HT1080 (cell line): ENCODE measurements at places on chromosomes 16 and 17.

DNA sequence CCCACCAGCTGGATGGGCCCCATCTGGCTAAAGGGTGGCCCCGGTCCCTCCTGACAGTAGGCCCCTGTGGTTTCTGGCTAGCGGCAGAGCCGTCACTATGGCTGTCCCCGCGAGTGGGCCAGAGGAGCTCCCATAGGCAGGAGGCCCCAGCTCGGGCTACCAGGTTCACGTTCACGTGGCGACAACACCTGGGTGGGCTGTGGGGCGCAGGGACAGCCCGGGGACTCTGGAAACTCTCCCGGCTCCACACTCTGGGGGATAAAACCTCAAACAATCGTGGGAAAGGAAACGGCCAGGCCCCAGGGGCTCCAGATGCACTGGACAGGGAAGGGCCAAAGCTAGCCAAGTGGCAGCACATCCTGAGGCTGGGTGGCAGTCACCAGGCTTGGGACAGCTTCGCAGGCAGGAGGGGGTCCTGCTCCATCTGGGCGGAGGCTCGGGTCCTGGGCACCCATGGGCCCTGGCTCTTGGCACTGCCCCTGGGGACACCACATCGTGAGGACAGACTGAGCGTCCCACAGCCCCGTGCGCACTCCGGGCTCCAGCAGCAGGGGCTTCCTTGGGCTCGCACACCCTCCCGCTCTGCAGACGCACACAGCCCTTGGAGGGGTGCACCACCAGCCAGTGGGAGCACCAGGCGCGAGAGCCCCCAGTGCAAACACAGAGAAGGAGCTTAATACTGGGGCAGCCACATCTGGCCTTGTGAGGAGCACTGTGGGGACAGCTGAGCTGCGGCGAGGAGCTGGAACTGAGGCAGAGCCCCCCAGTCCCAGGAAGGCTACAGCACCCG lies 4.4 kb downstream of the RNF166 start:
- DNase-seq, result no peak

DNA sequence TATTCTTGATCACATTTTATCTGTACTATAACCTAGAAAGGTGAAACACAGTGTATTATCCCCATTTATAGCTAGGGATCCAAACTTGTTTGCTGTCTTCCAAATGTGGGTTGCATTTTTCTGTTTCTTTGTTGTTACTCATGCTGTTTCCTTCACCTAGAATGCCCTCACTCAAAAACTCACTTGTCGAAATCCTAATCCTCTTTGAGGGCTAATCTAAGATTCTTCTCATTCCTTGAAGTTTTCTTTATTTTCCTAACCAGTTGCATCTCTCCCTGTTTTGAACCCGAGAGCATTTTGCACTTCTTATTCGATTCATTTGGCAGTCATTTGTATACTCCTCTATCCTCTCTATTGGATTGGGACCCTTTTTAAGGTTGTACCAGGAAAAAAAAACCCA lies 9.6 kb downstream of the CALCOCO2 start:
- DNase-seq, result no peak

- DNase-seq, result no peak
These were observed 29.6 kb downstream of the SLC7A5 start for GRCh38 chr16:87839542-87840270.

GRCh38 chr17:1829216-1829591 lies 498 bp downstream of the SMYD4 start:
- peak; percentile 22 for DNase-seq

- no peak for DNase-seq
These were observed 86.0 kb downstream of the AIPL1 start for GRCh38 chr17:6348891-6349290.

- no peak for DNase-seq
These were observed 102.7 kb downstream of the ABCC6 start for GRCh38 chr16:16120382-16121184.

- DNase-seq, result no peak
These were observed 796 bp downstream of the HOXB3 start for GRCh38 chr17:48589060-48589830.

- DNase-seq, result no peak
These were observed 12.4 kb downstream of the METTL9 start for GRCh38 chr16:21611556-21612384.

- no peak for DNase-seq
These were observed 6.7 kb upstream of the HEATR3 start for GRCh38 chr16:50059111-50059510.

DNA sequence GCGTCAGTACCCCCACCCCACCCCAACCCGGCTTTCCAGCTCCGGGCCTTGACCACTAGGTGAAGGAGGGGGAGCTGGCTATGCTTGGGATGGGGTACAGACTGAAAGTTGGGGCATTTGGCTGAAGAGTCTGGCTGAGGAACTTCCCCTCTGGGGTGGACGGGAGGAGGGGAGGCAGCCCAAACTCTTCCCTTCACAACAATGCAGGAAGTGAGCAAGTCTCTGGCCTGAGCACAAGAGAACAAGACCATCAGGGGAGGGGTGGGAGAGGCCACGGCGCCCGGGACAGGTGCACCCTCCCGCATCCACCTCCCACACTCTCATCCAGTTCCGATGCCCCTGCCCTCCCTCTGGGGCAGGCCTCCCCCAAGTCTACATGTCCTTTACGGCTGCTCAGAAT lies 5.6 kb downstream of the USH1G start:
- DNase-seq, result no peak

GRCh38 chr17:6638046-6638908 lies 2.2 kb downstream of the KIAA0753 start:
- DNase-seq, result no peak

DNA sequence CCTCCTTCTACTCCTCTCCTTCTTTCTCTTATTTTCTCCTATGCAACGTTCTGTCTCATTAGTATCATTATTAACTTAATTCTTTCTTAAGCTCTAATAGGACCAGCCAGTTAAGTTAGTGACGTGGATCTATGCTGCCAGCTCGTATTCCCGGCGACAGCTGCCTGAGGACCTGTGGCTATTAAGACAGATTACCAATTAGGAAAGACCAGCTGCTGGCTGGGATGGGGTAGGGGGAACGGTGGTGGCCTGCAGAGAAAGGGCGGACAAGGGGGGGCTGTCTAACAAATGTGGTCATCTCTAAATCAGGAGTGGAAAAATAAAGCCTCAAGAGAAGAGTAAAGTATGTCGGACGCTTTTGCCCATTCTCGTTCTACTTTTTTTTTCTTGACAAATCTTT lies 770 bp upstream of the MYH3 start:
- no peak for DNase-seq

- DNase-seq, result no peak
These were observed 40.8 kb upstream of the MEAK7 start for GRCh38 chr16:84545114-84545737.

DNA sequence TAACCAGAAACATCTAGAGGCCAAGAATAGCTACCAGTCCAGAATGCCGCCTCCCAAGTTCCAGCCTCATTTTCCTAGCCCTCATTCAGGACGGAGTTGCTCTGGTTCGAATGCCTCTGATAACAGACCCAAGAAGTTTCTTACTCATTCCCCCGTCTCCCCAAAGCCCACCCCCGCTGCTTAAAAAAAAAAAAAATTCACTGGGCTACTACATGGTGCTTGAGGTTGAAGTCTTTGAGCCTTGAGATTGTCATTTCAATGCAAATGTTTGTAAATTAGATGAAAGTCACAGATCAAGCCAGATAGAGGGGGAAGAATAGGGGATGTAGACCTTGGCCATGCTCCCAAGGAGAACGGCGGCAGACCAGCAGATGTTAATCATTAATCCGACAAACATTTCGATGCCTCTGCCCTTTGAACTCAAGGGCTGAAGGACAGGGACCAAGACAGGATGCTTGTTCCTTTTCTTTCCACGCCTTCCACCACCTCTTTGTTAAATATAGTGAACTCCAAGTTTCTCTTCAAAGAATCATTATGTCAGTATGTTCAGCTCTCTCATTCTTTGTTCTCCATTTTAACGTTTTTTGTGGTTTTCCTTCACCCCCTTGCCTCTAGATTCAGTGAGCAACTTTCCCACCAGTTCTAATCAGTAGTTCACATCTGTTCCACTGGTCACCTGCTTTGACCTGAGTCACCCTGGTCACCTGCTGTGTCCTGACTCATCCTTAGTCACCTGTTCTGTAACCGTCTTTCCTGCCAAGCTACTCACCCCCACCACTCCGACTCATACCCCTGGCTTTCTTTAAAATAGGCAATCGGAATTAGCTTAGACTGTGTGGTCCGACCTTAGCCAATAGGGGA lies 190.3 kb downstream of the CPPED1 start:
- DNase-seq, result peak; percentile 98

DNA sequence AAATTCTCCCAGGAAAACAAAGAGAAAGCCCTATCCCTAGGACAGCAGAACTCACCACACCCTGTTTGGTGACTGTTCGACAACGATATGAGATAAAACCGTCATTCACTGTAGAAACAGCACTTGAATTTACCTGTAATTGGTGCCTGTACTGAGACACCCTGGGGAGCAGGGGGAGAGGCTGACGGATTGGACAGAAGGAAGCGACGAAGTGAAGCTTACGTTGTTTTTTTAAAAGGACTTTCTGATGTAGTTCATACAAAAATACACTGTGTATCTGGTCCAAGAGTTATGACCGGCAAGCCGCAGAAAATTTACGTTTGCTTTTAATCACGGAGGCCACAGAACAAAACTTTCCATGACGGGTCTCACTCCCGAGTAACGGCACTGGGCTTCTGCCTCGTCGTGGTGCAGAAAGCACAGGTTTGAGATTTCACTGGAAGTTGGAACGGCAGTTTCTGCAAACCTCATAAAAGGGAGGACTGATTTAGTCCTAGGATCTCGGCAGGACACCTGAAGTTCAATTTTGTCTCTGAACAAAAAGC lies 9.7 kb downstream of the NXN start:
- DNase-seq, result no peak

GRCh38 chr16:14640538-14640937 lies 7.8 kb downstream of the BFAR start:
- no peak for DNase-seq

DNA sequence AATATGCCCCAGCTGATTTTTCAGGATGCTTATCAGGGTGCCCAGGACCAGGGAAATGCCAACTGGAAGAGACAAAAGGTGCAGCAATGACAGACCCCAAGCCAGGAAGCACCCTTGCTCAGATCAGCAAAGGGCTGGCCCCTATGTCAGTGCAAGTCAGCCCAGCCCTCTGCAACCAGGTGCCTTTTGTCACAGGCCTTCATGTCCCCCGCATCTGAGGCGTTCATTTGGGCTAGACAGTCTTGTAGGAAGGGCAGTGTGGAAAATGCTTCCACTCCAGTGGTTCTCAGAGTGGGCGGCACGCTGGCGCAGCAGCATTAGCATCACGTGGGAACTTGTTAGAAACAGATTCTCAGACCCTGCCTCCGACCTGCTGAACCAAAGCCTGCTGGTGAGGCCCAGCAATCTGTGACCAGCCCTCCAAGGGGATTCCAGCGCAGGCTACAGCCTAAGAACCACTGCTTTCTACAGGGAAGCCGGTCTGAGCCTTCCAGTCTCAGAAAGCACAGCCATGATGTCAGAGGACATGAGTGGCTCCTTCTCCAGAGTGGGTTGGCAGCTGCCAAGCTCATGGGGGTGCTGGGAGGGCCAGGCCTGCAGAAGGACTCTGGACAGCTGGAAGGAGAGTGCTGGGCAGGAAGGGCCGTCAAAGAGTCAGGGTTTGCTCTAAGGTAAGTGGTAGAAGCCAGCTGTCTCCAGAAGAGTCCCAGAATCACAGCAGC lies 13.1 kb downstream of the SLC47A2 start:
- DNase-seq, result no peak

DNA sequence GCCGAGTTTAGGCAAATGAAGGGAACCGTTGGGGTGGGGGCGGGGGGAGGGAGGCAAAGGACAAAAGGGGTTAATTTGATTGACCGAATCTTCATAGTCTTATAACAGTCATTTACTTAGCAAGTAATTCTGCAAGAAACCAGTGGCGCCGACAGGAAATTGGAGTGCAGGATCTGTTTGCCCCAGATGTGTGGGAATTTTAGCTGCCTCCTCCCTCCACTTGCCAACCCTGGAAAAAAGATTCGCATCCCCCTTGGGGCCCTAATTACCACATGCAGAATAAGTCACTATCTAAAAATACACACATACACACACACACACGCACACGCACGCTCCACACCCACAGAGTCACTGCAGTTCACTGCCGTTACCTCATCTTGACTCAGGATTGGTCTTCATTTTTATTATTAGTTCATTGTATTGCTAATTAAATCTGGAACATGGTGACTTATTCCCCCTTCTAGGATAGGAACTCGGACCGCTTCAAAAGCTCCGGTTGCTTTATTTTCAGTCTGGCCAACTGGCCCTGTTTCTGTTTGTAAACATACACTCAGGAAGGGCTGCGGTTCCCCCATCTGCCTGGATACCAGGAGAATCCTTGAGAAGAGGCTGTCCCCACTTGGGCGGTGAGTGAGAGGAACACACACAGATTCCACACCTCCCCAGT lies 241.6 kb upstream of the SALL1 start:
- no peak for DNase-seq

DNA sequence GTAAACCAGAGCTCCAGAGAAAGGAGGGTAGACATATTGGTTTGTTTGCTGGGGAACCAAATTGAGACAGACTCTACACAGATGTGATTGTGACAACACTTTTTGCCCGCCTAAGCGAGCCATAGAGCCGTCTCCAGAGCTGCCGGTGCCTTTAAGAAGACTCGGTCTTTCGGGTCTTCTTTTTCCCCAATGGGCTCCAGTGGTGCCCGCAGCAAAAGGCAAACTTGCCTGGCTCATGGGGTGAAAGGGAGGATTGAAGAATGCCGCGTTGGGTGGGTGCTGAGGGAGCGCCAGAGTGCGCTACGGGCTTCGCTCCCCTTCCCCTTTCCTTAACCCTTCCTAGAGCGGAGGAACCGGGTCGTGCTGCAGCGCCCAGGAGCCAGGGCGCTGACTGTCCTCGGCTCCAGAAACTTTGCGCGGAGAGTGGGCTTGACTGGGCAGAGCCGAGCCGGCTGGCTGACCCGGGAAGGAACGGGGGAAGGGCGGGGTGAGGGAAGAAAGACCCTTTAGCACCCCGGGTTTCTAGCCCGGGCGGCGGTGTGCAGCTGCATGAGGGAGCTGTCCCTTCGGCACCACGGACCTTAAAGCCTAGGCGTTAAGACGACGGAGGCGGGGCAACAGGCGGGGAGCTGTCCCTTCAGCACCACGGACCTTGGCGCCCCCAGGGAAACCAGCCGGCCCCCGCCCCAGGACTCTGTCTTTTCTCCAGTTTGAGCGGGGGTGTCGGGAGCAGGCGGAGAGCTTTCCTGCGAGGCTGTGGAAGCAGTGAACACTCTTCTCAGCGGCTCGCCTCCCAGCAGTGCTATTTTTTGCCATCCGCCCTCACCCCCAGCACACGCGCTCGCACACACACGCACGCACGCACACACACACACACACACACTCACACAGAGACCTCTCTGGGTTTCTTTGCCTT lies at the start of gene CACNG3:
TSS of gene CACNG3 (plus strand) at position 880 of the 916 bp plus-strand sequence. CDS start 420 bp downstream, outside the sequence.
- peak; percentile 24 for DNase-seq

DNA sequence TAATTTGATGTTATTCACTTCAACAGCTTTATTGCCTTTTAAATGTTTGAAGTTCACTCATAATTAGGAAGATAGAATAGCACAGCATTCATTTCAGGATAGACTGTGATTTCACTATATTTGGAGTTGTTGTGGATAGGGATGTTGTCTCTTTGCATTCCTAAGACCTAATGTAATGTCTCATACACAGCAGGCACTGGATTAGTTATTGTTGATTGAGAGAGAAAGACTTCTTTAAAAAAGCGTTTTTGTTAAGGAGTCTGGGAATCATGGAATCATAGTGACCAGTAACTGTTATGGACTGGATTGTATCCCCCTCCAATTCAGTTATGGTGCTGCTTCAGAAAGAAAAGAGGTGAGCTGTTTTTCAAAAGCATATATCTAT lies 122.0 kb downstream of the USP22 start:
- peak; percentile 25 for DNase-seq

GRCh38 chr16:27264151-27264550 lies 4.4 kb downstream of the NSMCE1 start:
- DNase-seq, result peak; percentile 83

GRCh38 chr17:80455784-80456183 lies 20.6 kb downstream of the NPTX1 start:
- DNase-seq, result no peak
